ENCODE measurements at places on chromosomes 2 and 18.

DNA sequence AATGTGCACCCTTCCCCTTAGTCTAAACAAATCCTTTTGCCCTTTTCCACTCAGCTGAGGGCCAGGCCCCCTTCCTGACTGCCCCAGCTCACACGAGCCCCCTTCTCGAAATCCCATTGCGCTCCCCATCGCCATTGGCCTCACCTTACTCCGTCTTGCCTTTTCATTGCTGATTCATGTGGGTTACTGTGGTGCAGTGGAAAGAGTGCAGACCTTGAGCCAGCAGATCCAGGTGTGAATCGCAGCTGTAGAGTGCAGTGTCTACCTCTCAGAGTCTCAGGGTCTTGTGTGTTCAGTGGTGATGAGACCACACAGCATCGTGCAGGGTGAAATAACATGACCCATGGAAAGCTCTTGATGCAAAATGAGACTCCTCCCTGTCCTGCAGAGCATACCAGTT, 132.4 kb upstream of the APCDD1 start:
- DNase-seq = no peak

DNA sequence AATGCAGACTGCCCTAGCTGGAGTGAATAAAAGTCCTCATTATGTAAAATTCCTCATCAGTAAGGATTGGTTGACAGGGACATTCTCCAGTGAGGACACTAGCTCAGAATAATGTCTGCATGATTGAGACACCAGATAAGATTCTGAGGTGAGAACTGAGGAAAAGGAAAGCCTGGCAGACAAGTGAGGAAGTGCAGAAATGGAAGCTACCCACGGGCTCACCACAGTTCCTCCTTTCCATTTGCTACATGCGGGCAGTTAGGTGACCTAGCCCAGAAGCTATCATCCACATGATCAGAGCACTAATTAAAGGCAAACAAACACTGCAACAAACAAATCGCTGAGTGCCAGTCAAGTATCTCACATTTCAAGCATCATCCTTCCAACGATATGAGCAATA, 27.7 kb downstream of the NETO1 start:
- no peak for DNase-seq

- no peak for DNase-seq
Observed at GRCh38 chr2:53210538-53210937, 557.1 kb upstream of the CHAC2 start.

DNA sequence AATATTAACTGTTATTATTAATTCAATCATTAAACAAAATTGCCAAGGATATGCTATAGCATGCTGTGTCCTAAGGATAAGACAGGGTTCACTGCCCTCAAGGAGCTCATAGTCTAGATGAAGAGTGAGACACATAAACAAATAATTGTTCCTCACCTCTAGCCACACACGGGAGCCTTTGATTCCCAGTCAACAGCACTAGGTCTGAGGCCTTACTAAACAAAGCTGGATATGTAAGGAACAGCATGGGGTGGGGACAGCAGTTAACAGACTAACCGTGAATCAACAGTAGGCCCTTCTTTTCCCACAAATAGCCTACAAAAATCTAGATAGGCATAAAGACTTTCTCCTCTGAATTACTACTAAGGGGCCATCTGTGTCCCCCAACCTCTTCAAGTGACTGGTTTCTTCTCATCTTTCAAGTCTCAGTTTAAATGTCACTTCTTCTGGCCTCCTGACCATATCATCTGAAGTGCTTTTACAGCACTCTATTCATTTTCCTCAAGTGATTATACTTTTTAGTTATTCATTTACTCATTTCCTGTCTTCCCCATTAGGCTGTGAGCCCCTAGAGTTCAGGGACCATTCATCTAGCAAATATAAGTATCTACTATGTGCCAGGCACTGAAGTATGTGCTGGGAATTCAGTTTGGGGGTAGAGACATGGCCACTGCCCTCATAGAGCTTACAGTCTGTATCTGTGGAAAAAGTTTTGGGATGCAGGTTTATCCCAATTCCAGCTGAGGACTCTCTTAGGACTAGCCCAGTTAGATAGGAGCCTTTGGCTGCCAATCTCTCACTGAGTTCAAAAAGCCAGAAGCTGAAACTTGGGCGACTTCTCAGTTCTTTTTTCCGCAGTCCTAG, 29.9 kb upstream of the IHH start:
- DNase-seq = no peak

DNA sequence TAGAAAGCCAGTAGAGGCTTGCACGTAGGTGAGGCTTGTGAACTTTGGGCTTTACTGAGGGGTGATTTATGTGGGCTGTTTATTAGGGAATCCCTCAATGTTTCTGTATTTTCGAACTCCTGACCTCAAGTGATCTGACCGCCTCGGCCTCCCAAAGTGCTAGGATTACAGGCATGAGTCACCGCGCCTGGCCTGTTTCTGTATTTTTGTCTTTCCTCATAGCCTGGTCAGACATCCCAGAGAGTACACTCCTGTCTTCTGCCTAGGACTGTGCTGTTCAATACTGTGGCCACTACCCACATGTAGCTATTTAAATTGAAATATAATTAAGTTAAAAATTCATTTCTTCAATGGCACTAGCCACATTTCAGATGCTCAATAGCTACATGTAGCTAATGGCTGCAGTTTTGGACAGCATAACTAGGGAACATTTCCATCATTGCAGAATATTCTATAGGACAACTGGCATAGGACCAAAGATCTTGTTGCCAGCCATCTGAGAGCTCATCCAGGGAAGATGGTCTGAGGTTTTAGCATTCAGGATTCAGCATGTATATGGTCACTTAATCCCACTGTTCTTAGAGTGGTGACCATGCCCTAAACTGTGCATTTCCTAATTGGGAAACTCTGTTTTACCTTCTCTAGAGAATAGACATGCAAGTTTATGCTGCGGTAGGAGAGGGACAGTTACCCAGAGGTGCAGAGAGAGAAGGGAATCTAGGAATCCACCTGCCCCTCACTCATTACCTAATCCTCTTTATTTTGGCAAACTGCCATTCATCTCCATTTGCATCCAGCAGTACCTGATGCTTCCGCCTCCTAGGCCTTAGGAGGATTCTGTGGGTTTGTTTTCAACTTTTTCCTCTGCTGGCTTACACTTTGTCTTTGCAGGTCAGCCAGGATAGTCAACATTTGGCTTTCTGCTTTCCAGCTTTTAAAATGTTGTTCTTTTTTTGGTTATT, 64.4 kb downstream of the LCLAT1 start:
- no peak for DNase-seq

- no peak for DNase-seq
Observed at GRCh38 chr2:179132076-179132475, 82.1 kb upstream of the CCDC141 start.

GRCh38 chr2:47218066-47218581, 63.0 kb upstream of the STPG4 start:
- DNase-seq = no peak

DNA sequence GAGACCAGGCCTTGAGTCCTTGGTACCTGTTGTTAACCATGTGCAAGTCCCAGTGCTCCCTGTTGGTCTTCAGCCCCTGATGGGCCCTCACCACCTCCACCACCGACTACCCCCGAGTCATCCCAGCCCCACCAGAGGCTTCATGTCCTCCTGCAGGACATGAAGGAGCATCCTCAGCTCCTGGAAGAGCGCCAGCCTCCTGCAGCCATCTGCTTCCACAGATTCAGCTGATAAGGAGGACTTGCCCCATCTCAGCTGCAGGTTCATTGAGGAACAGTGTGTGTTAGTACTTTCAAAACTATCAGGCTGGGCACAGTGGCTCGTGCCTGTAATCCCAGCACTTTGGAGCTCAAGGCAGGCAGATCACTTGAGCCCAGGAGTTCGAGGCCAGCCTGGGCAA, 151.9 kb downstream of the ATP9B start:
- DNase-seq = no peak

- no peak for DNase-seq
Observed at GRCh38 chr2:63058921-63059792, 8.5 kb downstream of the OTX1 start.

GRCh38 chr2:5867056-5867455, 174.9 kb downstream of the SOX11 start:
- DNase-seq = no peak

- no peak for DNase-seq
Observed at GRCh38 chr2:236612737-236613136, 43.1 kb downstream of the ACKR3 start.

- no peak for DNase-seq
Observed at GRCh38 chr2:128086244-128086643, 4.8 kb upstream of the UGGT1 start.

DNA sequence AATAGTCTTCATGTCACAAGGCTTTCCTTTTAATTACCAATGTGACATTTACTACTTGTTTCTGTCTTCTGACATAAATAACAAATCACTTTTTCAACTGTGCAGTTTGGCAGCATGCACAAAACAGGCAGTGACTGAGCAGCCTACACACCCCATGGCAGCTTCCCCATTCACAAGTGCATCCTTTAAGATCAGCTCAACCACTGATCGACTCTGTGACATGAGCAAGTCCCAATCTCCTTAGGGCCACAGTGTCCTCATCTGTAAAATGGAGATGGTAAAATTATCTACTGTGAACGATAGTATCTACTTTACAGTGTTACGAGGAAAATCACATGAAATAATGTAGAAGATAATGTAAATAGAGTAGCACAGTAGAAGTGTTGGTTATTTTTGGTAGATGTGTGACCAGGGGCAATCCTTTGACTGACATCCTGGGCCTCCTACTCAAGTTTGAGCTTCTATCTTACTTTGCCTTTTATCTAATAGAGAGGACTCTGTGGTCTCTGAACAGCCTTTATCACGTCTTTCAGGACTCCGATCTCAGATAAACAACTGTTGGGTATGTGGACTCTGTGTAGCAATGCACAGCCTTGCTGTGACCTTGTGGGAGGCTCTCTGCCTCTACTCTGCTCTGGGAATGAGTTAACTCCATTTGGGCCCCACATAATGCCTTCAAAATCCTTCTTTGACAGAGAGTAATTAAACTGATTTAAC, 120.6 kb downstream of the PIGN start:
- DNase-seq = no peak

DNA sequence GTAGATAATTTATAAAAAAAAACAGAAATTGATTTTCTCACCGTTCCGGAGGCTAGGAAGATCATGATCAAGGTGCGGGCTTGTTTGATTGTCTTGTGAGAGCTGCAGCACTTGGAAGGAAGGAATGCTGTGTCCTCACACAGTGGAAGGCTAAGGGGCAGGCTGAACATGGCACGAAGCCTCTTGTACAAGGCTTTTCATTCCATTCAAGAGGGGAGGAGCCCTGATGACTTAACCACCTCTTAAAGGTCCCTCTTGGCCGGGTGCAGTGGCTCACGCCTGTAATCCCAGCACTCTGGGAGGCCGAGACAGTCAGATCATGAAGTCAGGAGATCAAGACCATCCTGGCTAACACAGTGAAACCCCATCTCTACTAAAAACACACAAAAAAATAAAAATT, 39.2 kb downstream of the PID1 start:
- DNase-seq = no peak

DNA sequence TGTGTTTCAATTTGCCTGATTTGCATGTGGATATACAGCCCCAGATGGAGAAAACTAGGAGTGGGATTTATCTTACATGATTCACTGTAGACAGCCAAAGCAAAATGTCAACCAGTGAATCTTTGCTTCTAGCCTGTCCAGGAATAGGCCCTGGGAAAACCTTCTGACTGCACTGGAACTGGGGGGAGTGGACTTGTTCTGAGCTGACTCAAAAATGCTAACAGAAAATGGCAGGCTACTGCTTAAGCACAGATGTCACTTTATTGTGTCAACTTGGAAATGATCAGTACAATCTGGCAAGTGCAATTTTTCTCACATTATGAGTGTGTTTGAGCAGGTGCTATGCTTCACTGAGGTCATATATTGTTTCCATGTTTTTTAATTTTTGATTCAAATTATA, 593.7 kb downstream of the NRXN1 start:
- no peak for DNase-seq

GRCh38 chr2:135709992-135710391, 31.7 kb upstream of the UBXN4 start:
- peak; percentile 79 for DNase-seq

DNA sequence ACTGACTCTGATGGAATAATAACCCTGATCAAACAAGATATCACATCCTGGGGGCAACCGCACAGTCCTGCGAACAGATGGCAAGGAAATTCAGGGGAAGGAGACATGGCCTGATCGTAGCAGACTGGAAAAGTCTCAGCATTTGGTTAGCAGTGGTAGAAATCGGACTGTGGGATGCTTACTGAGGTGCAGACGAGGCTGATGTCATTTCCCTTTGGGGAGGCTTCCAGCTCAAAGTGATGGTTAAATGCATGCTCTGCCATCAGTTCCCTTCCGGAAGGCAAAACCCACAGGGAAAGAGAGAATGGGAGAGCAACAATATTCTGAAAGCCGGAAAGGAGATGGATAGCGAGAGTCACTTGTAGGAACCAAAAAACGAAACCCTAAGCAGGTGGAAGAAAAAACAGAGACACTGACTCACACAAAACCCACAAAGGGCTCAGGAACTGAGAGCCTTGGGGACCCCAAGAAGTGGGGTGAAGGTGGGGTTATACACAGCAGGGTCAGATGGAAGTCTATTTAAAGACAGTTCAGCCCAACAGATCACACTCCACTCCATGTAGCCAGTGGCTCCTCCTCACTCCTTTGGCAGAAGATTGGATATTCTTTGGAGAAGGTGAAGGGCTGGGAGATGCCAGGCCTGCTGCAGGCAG, 93.1 kb downstream of the INPP5D start:
- no peak for DNase-seq

- DNase-seq = no peak
Observed at GRCh38 chr2:111707700-111708099, 176.3 kb downstream of the ANAPC1 start.

DNA sequence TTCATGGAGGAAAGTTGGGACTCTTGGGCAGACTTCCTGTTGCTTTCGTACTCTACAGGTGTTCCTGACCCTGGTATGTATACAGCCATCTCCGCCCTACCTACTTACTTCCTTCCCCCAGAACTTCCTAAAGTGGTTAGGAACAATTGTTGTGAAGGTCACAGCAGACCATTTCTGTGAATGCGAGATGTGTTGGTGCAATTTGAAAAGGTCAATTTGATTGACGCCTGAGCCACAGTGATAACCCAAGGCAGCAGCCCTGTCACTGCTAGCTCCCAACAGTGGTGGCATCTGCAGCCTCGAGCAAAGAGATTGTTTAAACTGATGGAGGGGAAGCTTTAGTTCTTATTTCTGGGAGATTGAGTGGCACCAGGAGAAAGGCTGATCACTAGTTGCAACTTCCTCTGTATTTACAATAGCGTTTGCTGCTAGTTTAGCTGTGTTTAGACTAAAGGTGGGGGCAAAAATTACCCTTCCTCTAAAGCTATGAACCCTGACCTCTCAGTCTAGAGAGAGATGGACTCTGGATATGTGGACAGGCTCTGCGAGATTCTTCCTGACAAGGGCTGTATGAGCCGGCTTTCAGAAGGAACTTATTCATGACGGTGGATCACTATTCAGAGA, 78.3 kb upstream of the MAP4K3 start:
- DNase-seq = no peak

All from head of caudate nucleus (tissue), 42 donors.